ENCODE measurements at places on chromosomes 2 and 18. TPM values are rescaled to one million over a fixed set of nuclear protein-coding genes. Genes with fewer than 3 reads are reported as not detected.

LINC00305 gene
- not detected for total RNA-seq

LYPD6B gene
- not detected for total RNA-seq

NGEF gene
- total RNA-seq: 0.10 TPM

C2orf76 gene
- 21.0 TPM for total RNA-seq

PTPRN gene
- 0.04 TPM for total RNA-seq

SOX11 gene
- not detected for total RNA-seq

GALNT14 gene
- 1.2 TPM for total RNA-seq

EFEMP1 gene
- not detected for total RNA-seq

PTRHD1 gene
- 24.5 TPM for total RNA-seq

C2orf81 gene
- 3.1 TPM for total RNA-seq

SAP130 gene
- 22.5 TPM for total RNA-seq

SNTG2 gene
- 0.52 TPM for total RNA-seq

PCARE gene
- total RNA-seq: not detected

DUSP2 gene
- total RNA-seq: 297 TPM

IL1F10 gene
- not detected for total RNA-seq

RSAD2 gene
- total RNA-seq: 0.42 TPM

STAM2 gene
- total RNA-seq: 15.8 TPM

GEN1 gene
- 29.2 TPM for total RNA-seq

FMNL2 gene
- 0.57 TPM for total RNA-seq

DLX1 gene
- total RNA-seq: not detected

NOSTRIN gene
- not detected for total RNA-seq

LRP1B gene
- total RNA-seq: not detected

SRD5A2 gene
- total RNA-seq: 0.04 TPM

CYP26B1 gene
- not detected for total RNA-seq

INHBB gene
- not detected for total RNA-seq

DNAJC27 gene
- total RNA-seq: 3.3 TPM

IL37 gene
- total RNA-seq: not detected

UGT1A10 gene
- total RNA-seq: not detected

CREG2 gene
- total RNA-seq: not detected

SLC4A5 gene
- 1.2 TPM for total RNA-seq

CRYGC gene
- total RNA-seq: not detected

TFCP2L1 gene
- 0.13 TPM for total RNA-seq

IKZF2 gene
- 8.3 TPM for total RNA-seq

FLACC1 gene
- 1.3 TPM for total RNA-seq

NEMP2 gene
- total RNA-seq: 16.0 TPM

GAD1 gene
- 0.76 TPM for total RNA-seq

CPLX4 gene
- total RNA-seq: not detected

SLC9A2 gene
- not detected for total RNA-seq

AMER3 gene
- total RNA-seq: not detected

RPRM gene
- not detected for total RNA-seq

FHOD3 gene
- not detected for total RNA-seq

SCN3A gene
- total RNA-seq: not detected

IL36A gene
- not detected for total RNA-seq

UBR3 gene
- 23.8 TPM for total RNA-seq

PPP1R1C gene
- total RNA-seq: not detected

RTP5 gene
- total RNA-seq: 0.11 TPM

FZD7 gene
- total RNA-seq: 0.46 TPM

RNF103 gene
- total RNA-seq: 11.6 TPM

CCDC141 gene
- 1.5 TPM for total RNA-seq

AFF3 gene
- total RNA-seq: 0.71 TPM
